Stimulated activated CD8-positive, alpha-beta memory T cell treated with anti-CD3 and anti-CD28 coated beads, Interleukin-7, amount 100 ng/mL, for 48 hours (primary cell): ENCODE measurements at places on chromosomes 3 and 15.
A peak's percentile ranks its signal among the peaks of the same experiment; 100 is the strongest.

GRCh38 chr3:38582941-38583645 is 66.4 kb downstream of the SCN5A start:
- DNase-seq = no peak

GRCh38 chr3:136171097-136171542 is 25.0 kb downstream of the MSL2 start:
- no peak for DNase-seq

DNA sequence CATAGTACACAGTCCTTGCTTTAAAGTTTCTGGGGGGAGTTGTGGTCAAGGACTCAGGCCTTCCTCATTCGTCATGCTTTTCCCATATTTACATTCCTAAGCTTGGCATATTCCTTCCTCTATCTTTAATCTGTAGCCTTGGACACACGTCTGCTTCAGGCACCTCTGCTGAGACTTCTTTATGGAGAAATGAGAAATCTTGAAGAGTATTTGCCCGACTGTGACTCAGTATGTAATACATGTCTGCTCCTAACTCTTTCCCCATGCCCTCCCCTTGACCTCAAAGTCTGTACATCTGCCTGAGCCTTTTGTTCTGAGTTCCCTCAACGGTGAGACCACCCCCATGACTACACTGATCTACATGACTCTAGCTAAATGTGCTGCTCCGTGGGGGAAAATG is 246.1 kb downstream of the SI start:
- no peak for DNase-seq

- no peak for DNase-seq
Measured at GRCh38 chr3:98964784-98965183, 63.3 kb upstream of the DCBLD2 start.

GRCh38 chr15:84681831-84682230 is 23.8 kb upstream of the NMB start:
- DNase-seq = no peak

- DNase-seq = no peak
Measured at GRCh38 chr15:37638691-37639090, 295.7 kb upstream of the TMCO5A start.

- no peak for DNase-seq
Measured at GRCh38 chr15:61364871-61365270, 135.8 kb upstream of the RORA start.

- no peak for DNase-seq
Measured at GRCh38 chr3:178072391-178073305, 463.6 kb upstream of the KCNMB2 start.

DNA sequence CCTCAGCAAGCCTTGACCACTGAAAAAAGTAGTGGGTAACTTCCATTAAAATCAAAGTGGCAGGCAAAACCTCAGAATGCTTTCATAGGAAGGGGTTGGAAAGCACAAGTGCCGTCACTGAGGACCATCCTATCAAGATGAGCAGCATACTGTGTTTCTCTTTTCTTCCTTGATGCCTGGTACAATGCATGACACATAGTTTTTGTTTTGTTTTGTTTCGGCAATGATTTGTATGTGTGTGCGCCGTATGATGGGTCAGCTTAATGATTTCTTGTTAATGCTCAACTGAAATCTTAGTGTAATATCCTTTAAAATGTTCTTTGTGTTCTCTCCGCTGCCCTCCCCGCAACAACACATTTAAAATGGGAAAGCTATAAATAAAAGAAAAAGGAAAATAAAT is 476.4 kb upstream of the KCNMB2 start:
- DNase-seq = no peak

- DNase-seq = no peak
Measured at GRCh38 chr15:28112962-28113361, 13.8 kb upstream of the OCA2 start.

- no peak for DNase-seq
Measured at GRCh38 chr3:171731691-171732090, 78.6 kb downstream of the PLD1 start.

DNA sequence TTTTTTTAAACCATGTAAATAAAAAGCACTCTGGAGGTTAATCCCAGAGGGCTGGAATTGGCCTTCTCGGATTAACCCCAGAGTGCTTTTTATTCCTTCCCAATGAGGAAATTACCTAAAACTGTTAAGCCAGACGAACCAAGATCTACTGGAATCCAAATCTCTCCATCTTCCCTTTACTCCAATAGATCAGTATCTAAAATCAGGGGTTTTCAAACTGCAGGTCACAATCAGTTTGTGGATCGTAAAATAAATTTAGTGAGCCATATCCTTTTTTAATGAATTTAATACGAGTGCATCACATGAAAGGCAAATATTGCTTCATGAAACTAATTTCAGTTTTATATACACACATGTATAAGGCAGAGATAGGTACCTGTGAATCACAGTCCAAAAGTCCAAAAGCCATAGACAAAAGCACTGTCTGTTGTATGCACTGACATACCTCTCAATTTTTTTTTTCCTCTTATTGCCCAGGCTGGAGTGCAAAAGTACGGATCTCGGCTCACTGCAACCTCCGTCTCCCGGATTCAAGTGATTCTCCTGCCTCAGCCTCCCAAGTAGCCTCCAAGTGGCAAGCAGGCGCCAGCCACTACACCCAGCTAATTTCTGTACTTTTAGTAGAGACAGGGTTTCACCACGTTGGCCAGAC is 61.3 kb downstream of the TBL1XR1 start:
- DNase-seq = no peak

GRCh38 chr3:37726525-37727290 is 135.0 kb upstream of the CTDSPL start:
- DNase-seq = no peak

DNA sequence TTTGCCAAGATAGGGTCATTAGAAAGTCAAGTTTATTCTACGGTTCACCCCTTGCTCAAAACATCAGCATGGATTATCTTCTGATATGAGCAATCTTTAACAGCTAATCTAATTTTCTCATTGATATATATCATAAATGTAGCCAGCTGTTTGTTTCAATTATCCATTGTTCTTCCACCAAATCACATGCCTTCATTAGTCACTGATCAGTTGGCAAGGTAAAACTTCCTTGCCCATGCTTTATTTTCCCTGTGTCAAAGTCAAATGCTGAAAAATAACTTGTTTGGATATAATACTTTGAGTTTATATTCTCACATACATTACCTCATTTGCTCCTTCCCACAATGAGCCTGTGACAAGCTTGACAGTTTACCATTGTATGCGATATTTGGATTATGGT is 60.6 kb downstream of the DPH6 start:
- no peak for DNase-seq

GRCh38 chr15:31439328-31439727 is 112.7 kb downstream of the KLF13 start:
- peak; percentile 43 for DNase-seq

- no peak for DNase-seq
Measured at GRCh38 chr15:63677778-63678177, 80.6 kb downstream of the FBXL22 start.

- no peak for DNase-seq
Measured at GRCh38 chr3:158668506-158668905, 3.9 kb downstream of the LXN start.

- no peak for DNase-seq
Measured at GRCh38 chr3:111961461-111962164, 17.2 kb upstream of the ABHD10 start.

DNA sequence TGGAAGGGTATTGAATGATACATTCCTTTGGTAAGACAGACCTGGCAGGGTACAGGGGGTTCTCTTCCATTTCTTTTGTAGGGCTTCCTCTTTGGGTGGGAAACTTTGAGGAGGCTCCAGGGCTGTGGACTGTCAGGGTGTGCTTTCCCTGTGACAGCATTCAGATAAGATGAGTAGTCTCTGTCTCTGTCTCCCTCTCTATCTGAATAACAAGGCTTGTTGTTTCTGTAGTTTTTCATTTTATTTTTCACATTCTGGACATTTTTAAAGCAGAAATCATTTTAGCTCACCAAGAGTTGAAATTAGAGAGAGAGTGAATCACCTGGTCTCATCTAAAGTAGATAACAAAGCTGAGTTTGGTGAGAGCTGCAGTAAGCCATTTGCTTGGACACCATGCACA is 100.8 kb upstream of the TPM1 start:
- no peak for DNase-seq

- no peak for DNase-seq
Measured at GRCh38 chr3:11010426-11011165, 18.0 kb downstream of the SLC6A1 start.

DNA sequence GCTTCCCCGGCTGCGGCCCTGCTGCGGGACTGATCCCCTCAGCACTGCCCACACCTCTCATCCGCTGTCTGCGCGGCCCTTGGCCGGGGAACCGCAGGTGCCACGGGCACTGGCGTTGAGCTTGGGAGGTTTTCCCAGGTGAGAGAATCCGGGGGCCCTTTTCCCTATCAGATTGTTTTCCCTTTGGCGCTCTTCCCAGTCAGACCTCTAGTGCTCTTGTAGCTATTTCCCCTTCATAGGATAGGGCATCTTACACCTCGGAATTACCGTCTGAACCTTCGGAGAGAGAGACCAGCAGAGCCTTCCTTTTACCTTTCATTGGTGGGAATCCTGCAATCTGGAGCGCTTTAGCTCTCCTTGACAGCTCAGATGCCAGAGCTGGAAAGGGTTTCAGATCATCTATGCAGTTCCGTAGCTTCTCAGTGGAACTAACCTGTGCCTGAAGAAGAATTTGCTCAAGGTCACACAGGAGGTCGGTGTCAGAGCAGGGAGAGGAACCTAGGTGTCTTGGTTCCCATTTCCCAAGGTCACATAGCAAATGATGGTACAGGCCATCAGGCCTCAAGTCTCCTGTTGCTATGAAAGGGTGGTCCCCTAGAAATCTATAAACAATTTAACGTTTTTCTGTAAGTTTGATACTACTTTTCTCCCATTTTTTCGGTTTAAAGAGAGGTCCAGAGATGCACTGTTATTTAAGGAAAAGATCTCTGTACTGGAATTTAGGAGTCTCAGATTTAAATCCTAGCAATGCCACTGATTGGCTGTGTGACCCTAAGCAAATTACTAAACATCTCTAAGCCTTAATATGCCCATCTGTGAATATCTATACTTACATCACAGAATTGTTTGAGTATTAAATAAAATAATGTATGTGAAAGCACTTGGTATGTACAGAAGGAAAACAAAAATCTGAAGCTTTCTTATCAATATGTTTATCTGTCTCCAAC is 916 bp downstream of the IDH3A start:
- DNase-seq = no peak

GRCh38 chr15:47431501-47431900 is 285.8 kb upstream of the SEMA6D start:
- no peak for DNase-seq

DNA sequence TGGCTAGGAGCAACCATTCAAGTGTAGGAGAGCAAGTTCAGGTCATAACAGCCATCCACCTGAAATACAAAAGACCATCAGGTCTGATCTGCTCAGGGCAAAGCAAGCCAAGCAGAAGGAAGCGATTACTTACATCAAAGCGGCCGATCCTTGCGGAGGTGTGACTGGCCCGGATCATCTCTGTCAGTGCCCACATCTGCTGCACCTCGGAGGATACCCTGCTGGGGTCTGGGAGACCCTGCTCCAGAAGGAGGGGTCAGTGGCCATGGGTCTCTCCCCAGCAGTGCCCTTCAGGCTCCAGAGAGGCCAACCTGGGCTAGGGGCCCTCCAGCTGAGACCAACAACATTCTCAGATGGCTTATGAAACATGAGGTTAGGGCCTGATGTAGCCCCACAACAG is 2.5 kb upstream of the AMT start:
- no peak for DNase-seq

- DNase-seq = no peak
Measured at GRCh38 chr3:189598530-189599225, 32.5 kb upstream of the TP63 start.

DNA sequence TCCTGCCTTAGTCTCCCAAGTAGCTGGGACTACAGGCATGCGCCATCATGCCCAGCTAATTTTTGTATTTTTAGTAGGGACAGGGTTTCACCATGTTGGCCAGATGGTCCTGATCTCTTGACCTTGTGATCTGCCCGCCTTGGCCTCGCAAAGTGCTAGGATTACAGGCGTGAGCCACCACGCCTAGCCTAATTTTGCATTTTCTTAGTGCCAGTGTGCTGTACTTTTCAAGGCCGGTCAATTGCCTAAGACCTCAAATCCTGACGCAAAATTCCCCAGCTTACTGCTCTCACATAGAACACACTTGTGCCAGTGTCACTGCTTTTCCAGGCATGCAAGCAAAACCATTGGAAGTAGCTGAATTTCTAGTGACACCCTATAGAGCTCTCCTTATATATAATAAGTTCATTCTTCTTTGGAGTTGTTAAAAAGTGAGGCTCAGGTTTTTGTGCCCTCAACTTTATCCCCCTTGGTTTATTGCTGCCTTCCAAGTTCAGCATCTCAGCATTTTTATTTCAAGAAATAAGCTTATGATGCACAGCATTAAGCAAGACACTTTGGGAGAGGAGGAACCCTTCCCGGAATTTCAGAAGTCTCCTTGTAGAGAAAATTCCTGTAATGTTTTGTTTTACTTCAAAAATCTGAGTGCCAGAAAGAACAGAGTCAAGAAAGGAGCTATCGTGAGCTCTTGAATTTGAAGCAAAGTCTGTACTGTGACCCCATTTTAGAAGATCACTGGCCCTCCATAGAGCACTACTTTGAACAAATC is 93.2 kb downstream of the FILIP1L start:
- no peak for DNase-seq

DNA sequence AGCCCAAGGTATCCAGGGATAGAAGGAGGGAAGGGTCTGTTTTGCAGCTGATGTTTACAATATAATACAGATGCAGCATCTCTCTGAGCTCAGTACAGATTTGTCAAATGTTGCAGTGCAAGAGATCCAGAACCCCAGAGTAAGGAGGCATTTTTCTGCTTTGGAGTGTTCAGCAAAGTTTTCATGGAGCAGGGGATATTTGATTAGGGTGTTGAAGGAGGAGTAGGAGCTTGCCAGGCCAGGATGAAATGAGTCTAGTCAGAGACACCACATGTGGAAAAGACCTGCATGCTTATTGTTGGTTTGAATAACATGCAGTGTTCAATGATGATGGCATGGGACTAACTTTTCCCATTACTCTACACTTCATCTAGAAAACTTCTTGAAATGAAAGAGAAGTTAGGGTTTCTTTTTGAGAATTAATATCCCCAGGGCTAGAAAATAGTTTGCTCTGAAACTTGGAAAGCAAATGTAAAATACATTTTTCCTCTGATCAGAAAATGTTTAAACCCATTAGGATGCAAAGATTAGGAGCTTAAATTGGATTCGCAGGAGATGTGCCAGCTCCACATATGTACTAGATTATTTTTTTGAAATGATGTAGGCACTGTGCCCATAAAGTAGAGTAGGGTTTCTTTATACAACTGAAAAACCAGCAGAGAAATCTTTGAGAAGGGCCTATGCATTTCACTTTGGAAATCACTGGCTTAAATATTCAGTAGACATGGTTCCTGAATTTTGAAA is 243.8 kb downstream of the CACNA2D3 start:
- no peak for DNase-seq

DNA sequence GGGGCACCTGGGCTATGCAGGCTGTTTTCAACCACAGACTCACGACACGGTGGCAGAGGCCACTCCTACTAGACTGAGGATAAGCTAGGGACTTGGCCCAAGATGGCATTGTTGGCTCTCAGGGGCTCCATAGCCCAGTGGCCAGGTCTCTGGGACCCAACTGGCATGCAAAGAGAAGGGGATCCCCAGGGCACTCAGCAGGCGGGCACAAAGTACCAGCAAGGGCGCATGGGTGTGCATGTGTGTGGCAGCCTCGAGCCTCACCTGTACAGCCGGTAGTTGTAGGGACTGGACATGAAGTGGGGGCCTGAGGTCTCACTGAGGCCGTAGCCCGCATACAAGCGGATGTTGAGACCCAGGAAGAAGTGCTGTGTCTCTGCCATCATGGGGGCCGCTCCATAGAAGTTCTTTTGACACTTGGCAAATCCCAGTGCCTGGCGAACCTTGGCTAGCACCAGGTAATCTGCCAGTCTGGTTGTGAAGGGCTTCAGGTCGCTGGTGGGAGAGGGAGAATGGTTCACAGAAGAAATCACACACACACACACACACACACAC is 30.2 kb downstream of the IDH3A start:
- no peak for DNase-seq
